Mesothelial cell of epicardium (in vitro differentiated cells): ENCODE measurements at places on chromosomes 13 and 19.

- DNase-seq, result no peak
These were observed 5.0 kb downstream of the ELAVL3 start for GRCh38 chr19:11475861-11476260.

- no peak for DNase-seq
These were observed 29.8 kb upstream of the FRY start for GRCh38 chr13:32001769-32002168.

DNA sequence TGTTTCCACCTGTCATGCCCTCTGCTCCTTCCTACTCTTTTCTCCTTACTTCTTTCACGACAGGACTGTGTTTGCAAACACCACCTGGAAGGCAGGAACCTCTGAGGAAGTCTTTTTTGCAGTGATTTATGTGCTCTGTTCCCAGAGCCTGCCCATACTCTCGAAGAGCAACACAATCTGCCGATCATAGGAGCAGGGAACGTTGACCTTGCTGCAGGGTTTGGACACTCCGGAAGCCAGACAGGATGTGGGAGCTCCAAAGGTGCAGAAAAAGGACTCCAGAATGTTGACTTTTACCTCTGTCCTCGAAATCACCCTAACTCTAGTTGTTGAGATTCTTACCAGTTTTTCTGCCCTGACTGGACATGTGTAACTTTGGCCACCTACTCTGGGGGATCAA lies 8.6 kb upstream of the ZNF181 start:
- DNase-seq, result no peak

DNA sequence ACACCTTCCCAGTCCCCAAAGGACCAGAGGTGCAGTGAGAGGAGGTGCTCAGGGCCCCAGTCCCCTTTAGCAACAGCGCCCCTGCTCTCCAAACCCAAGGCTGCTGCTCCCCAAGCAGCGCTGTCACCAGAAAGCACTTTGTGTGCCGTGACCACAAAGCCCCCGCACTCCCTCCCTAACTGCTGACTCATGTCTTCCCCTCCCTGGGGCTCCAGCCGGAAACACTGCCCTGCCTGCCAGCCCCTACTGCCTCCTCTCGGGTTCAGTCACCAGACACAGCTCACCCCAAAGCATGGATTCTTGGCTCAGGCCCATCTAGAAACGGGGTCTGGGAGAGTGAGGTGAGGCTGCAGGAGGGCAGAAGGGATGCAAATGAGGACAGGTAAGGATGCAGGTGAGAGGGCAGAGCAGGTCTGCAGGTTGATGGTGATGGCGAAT lies 4.9 kb upstream of the TNFSF14 start:
- no peak for DNase-seq

- DNase-seq, result no peak
These were observed 119.1 kb downstream of the KLF12 start for GRCh38 chr13:74015137-74015536.

- no peak for DNase-seq
These were observed 13.3 kb downstream of the ZNF574 start for GRCh38 chr19:42089191-42089750.

GRCh38 chr19:17841810-17842662 lies 5.7 kb downstream of the JAK3 start:
- DNase-seq, result peak; percentile 89

DNA sequence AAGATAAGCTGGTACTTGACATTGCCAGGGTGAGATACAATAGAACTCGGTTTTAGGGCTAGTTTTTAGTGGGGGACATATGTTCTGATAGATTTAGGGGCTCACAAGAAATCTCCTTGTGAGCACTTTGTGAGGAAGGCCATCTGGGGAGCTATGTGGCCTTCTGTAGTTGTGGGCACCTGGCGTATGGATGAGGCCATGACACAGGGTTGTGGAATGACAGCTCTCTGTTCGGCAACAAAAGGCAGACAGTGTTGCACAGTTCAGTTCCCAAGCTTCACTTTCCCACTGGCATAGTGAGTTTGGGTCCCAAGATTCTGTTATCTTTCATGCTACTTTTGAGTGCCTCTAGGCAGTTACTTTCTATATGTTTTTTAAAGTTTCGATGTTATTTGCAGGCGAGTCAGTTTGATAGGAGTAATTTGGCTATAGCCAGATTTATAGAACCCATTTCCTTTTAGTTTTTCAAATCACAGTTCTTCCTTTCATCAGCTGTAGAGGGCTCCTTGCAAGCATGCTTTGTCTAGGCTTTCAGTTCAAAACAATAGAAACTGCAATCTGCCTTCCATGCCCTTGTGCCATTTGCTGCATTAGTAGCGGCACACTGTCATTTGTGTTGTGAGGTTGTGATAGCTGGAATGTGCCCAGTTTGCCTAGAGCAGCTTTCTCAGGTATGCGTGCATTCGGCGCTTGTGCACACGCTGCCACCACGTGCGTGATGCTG lies 70.6 kb upstream of the TEX29 start:
- no peak for DNase-seq

- DNase-seq, result no peak
These were observed at the start of gene SIGLEC12 for GRCh38 chr19:51501594-51502263. Gene SIGLEC12 (minus strand): TSS chr19:51501800. CDS start chr19:51501733, 67 bp downstream.

GRCh38 chr13:100464006-100464405 lies 124.6 kb downstream of the GGACT start:
- DNase-seq, result no peak

DNA sequence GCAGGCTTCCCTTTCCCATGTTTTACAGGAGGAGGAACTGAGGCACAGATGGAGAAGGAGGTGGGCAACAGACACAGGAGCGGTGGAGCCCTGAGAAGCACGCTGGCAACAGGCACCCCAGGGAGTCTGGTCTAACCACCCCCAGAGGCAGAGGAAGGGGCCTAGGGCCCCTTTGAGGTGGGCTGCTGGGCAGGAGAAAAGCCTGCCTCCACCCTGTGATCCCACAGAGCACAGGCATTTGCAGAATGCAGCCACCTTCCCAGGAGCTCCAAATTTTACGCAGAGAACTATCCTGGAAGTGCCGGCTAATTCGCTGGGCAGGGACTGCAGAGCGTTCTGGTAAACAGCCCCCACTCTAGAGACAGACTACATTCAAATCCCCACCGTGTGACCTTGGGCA lies 30.4 kb downstream of the RAB20 start:
- no peak for DNase-seq

DNA sequence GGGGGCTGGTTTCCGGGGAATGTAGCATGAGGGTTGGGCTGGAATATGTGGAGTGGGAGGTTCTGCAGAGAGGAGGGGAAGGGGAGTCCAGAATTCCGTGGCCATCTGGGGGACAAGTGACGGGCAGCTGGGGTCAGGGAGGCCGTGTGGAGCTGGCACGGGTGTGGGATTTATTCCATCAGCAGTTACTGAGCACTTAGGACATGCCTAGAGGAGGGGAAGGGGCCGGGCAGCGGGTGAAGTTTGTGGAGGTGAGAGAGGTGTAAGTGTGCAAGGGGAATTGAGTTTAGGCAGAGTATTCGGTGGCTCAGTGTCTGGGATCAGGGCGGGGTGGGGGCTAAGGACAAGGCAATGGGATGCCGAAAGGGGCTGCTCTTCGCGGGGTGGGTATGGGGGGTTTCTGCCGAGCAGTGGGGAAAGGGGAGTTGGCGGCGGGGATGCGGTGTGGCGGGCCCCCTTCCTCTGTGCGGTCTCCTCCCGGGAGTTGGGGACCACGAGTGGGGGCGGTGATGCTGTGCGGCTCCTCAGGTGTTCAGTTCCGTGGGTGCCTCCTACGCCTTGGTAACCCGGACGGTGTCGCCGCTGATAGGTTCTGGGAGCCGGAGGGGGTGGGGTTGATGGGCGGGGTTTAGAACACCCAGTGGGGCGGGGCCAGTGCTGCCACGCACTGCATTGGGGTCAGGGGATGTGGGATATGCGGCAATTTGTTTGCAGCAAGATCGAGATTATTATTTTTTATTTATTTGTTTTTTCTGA lies 5.4 kb downstream of the CCDC61 start:
- DNase-seq, result no peak

DNA sequence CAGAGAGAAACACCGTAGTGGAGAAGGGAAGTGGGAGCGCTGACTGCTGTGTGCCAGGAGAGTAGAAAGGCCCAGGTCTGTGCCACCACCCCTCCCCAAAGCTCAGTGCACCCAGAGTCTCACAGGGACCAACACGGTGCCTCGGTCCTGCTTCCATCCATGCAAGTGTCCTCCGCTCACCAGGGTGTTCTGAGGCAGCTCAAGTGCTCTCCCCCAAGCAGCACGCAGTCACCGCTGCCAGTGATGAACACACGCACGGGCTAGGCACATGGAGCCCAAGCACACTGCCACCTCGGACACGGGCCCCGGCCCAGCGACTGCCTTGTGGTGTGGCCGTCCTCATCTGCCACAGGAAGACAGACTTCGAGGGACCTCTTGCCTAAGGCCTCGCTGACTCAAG lies 10.5 kb downstream of the POP4 start:
- DNase-seq, result no peak

DNA sequence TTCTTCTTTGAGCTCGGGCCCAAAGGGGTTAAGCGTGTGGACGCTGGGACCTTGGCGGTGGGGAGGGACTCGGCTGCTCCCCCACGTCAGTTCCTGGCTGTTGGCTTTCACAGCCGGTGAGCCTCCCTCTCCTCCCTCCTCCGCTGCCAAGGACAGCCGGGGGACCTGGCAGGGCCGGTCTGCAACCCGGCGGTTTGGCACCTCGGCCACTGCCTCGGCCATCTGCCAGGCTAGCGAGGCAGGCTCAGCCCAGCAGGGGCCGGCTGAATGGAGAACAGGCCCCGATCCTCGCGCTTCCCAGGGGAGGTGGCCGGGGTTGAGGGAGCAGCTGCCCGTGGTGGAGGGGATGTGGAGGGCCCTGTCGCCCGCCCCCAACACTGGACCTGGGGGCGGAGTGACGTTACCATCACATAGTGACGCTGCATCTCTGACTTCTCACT lies 5.0 kb downstream of the TLE5 start:
- DNase-seq, result no peak

GRCh38 chr19:17681505-17682125 lies 6.5 kb downstream of the UNC13A start:
- peak; percentile 67 for DNase-seq

- no peak for DNase-seq
These were observed 29.6 kb downstream of the ADPRHL1 start for GRCh38 chr13:113423520-113424163.

DNA sequence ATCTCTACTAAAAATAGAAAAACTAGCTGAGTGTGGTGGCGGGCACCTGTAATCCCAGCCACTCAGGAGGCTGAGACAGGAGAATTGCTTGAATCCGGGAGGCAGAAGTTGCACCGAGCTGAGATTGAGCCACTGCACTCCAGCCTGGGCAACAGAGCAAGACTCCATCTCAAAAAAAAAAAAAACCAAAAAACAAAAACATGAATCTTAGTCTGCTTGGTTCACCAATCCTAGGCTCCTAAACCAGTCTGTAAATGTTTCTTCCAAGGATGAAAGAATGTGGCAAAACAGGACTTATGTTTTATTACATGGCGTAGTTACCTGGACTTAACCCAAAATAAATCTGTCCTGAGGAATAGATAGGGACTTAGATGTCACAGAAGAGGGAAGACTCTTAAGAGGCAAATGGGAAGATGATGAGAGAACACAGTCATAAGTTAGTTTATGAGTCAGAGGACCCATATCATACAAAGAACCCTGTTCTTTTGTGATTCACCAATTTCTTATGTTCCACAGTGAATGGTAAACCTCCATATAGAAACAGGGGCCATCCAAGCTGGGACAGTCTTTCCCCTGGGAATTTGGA lies 6.9 kb upstream of the FBXL3 start:
- no peak for DNase-seq

- no peak for DNase-seq
These were observed 15.8 kb downstream of the FREM2 start for GRCh38 chr13:38702669-38703068.

DNA sequence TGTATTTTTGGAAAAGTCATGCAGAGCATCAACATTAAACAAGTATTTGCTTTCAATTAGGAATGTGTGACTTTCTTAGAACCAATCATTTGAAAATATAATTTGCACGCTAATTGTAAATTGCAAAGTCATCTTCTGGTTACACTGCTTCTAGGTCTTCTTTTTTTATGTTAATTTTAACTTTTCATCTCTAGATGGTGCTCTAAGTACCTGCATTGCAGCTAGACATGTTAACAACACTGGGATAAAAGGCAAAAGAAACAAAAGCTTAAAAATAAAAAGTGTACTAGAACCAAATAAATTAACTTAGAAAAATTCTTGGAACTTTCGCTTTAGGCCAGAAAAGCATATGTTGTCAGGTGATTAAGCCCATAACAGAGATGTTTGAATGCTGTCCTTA lies 2758.2 kb downstream of the PCDH9 start:
- no peak for DNase-seq

GRCh38 chr13:110108348-110109139 lies 198.4 kb downstream of the COL4A1 start:
- DNase-seq, result peak; percentile 77

DNA sequence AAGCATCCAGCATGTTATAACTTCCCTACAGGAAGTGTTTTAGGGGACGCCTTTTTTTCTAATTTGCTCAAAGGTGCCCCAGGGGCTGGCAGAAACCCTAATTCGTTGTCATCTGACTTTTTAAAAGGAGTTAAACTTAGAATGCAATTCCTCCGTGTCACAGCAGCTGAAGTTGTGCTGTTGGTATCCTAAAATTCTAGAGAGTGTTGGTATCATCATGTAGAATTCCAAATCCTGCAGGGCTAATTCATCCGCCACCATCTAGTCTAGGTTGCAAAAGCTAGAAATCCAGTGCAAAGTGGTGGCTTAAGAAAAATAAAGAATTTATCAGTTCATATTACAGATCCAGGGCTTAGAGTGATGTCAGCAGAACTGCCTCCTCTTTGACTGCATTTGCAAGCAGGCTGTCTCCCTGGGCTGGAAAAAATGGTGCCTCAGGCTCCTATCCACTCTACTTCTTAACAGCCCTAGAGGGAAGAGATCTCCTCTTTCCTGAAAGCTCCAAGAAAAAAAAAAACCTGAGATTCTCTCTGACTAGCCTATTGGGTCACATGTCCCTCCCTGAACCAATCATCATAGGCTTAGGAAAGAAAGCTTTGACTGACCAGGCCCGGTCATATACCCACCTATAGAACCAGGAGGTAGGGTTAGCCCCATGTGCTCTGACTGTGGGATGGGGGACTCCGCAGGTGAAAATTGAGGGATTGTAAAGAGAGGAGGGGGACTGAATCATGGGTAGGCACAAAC lies 73.0 kb downstream of the MAP4K1 start:
- no peak for DNase-seq

- DNase-seq, result no peak
These were observed 432.1 kb downstream of the TBC1D4 start for GRCh38 chr13:75049735-75050335.

DNA sequence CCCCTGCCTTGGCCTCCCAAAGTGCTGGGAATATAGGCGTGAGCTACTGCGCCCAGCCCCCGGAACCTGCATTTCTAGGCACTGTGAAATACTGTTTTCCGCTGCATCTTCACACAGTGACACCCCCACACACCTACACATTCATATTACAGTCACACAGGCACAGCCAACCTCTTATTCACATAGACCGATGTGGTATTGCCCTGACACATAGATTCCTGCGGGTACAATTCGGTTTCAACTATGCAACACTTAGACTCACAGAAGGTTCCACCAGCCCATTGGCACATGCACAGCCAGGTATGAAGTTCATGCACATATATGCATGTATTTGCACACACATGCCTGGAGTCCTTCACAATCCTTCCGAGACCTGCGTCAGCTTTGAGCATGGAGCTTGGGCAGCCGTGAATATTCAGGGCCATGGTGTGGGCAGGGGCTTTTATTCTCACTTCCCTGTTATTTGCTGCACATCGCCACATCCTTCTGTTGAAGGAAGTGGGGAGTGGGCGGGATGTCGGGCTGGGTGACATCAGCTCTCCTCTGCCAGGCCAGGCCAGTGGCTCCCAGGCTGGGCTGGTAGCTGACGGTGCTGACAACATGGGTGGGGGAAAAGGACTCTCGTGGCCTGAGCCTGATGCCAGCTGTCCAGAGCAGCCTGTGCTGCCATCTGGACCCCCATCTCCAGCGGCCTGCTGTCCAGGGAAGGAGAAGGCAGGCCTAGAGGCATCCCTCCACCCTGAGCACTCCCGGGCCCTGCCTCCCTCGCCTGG lies 5.4 kb upstream of the CDC37 start:
- no peak for DNase-seq
